ENCODE measurements at places on chromosomes 2 and 18.

DNA sequence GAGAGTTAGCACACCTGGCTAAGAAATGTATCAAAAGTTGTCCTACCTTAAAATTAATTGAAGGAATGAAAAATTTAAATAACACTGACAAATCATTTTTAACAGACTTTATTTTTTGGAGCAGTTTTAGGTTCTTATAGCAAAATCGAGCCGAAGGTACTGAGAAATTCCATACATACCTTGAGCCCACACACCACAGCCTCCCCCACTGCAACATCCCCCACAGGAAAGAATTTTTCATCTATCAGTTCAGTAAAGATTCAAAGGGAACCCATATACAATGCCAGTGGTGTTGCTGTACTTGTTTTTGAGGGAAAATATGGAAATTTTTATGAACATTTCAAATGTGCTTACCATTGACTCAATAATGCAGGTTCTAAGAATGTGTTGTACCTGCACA lies 169.8 kb upstream of the HS6ST1 start:
- no peak for DNase-seq

GRCh38 chr2:132701810-132702209 lies 31.8 kb upstream of the LYPD1 start:
- DNase-seq, result no peak

- DNase-seq, result peak; percentile 59
Observed at GRCh38 chr18:7383002-7383980, 152.4 kb downstream of the LRRC30 start.

DNA sequence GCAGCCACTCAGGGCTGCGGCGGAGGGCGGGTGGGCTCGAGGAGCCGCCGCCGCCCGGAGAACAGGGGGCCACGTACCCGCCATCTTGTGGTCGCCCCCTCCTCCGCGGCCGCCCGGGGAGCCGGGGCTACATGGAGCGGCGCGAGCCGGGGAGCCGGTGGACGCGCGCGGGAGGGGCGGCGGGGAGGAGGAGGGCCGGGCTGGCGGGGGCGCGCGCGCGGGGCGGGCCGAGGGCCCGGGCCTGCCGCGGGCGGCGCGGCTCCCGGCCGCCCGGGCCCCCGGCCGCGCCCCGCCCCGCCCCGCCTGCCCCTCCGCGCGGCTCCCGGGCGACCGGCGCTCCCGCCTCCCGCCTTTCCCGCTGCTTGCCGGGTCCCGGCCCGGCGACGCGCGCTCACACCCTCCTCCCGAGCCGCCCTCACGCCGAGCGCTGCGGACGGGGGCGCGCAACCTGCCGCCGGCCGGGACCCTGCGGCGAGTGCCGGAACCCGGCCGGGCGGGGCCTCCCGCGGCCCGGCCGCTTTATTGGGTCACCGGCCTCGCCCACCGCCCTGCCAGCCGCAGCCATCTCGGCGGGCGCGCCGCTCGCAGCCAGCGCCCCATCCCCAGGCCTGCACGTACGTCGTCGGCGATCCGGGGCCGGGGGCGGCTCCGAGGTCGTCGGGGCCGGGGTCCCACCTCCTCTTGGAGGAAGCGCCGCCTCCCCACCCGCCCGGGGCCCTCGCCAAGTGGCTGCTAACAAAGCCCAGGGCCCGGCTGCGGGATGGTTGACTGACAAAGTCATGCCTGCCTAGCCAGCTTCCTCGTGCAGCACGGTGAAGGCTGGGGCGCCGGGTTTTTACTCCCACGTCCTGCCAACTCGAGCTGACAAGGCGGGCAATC lies at the start of gene PPP4R1:
TSS of gene PPP4R1 (minus strand) at position 159 of the 879 bp plus-strand sequence. CDS start at position 84, 75 bp downstream.
- peak; percentile 60 for DNase-seq

DNA sequence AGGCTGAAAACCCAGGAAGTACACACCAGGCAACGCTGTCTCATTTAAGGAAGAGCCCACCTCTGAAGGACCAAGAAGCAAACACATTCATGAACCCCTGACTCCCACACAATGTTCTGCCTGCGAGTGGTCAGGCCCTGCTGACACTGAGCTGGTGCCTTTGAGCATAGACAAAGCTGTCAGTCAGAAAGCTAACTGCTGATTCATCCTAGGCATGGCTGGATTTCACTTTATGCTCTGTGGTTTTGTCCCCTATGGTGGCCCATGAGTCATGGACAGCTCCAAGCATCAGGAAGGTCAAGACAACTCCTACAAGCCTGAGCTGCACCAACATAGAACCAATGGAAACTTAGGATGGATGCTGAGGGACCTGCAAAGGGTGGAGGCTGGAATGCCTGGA lies 78.9 kb downstream of the UXS1 start:
- no peak for DNase-seq

- DNase-seq, result no peak
Observed at GRCh38 chr2:127575185-127575765, 39.8 kb downstream of the MYO7B start.

- DNase-seq, result no peak
Observed at GRCh38 chr2:147867050-147867449, 22.2 kb downstream of the ACVR2A start.

- no peak for DNase-seq
Observed at GRCh38 chr2:108919571-108920373, 69.2 kb downstream of the EDAR start.

GRCh38 chr2:12330916-12331315 lies 385.8 kb upstream of the TRIB2 start:
- no peak for DNase-seq

DNA sequence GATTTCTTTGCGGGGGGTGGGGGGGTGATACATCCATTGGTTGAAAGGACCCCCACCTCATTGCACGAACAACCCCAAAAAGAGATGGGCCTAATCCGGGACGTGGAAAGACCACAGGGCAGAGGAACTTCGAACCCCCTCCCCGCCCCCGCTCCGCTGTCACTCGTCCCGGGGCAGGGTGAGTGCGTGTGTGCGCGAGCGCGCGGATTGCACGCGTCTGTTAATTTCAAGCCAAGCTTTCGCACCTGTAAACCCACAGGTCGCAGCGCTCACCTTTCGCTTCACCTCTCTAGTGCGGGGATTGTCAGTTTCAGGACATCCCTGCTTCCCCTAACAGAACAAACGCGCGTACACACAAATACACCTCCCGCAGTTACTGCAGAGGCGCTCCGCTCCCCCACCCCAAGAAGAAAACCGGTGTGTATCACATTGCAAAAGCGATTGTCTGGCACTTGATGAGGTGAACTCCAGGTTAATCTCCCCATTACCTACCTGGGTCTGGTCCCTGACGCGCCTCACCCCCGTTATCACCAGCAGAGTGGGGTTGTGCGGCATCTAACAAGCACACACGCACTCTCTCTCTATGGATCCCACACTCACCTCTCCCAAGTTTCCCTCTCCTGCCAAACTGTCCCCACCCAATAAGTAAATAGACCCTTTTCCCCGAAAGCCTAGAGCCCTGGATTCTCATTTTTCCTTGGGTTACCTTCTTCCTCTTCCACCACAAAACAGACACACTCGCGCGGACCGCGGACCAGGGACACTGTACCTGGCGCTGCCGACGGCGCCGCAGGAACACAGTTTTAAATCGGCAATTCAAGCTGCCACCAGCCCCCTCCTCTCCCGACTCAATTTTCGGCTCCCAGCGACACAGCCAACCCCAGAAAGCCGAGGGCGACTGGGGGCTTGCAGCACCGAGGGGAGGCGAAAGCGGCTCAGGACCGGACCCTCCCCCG lies 1.0 kb downstream of the CYP26B1 start:
- DNase-seq, result no peak

DNA sequence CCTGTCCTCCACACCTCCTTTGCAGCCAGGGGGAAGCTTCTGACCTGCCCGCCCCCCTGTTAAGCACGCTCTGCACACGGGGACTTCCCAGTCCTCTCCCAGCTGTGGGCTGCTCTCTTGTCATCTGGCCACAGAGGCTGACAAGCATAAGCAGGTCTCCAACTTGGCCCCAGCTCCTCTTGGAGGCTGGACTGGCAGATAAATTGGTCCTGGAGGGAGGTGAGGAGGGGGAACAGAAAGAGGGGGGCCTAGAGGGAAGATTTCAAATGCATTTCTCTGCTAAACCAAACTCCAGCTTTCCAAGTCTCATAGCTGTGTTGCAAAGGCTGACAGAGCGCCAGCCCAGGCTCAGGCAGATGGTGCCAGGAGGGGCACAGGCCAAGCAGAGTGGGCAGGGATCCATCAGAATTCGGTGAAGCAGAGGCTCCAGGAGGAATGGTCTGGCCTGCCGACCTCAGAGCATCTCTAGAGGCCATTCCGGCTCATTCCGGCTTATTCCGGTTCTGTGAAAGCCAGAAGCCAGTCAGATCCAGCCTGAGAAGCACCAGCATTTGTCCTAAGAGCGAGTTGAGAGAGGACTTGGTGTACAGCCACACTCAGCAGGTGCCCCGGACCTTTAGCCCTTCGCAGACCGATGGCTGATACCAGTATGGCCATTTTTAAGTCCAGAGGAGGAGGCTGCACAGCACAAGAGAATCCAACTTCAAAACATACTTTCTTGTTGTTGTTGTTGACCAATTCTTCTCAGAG lies 508.9 kb upstream of the MYT1L start:
- DNase-seq, result no peak

- DNase-seq, result no peak
Observed at GRCh38 chr2:39390216-39390615, 46.9 kb downstream of the MAP4K3 start.

DNA sequence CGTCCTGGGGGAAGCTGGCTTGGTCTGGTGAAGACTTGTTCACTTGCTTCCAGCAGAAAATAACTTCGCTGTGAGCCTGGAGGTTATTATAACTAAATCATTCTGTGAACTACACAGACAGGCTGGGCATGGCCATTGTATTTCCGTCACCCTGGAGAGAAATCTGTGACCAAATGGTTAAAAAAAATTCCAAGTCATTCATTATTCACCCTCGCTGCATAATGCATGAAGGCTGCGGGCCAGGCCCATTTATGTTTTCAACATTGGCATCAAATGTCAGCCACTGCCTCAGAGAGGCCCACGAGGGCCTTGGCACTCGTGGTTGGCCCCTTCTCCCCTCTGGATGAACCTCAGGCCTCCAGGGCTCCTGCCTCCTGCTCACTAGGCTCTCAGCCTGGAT lies 57.7 kb downstream of the RRM2 start:
- DNase-seq, result no peak

- no peak for DNase-seq
Observed at GRCh38 chr2:120984046-120984445, 248.4 kb downstream of the GLI2 start.

- DNase-seq, result no peak
Observed at GRCh38 chr2:233503947-233504637, 62.5 kb downstream of the USP40 start.

GRCh38 chr18:44851856-44852621 lies 171.4 kb downstream of the SETBP1 start:
- DNase-seq, result peak; percentile 91

- DNase-seq, result no peak
Observed at GRCh38 chr2:97950329-97951154, 45.2 kb downstream of the TMEM131 start.

GRCh38 chr2:196170213-196170605 lies 1.2 kb downstream of the STK17B start:
- DNase-seq, result peak; percentile 27

GRCh38 chr2:190655113-190655512 lies 6.2 kb downstream of the NAB1 start:
- no peak for DNase-seq

DNA sequence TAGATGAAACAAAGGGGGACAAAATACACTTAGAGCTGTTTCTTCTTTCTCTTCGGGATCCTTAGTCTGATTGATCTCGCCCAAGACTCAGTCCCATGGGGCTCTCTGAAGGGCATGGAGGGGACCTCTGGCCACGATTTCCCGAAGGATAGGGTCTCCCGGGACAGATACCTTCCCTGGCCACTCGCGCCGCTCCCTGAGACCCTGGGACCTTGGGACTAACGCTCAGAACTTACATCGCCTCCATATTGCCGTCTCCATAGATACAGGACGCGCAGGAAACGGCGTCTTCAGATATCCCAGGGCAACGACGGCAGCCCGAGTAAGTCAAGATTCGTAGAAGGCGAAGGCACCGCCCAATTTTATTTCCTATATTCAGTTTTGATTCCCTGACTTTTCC lies at the start of gene CFAP65:
TSS of gene CFAP65 (minus strand) at position 265 of the 400 bp plus-strand sequence. CDS start 2,468 bp downstream, outside the sequence.
- no peak for DNase-seq

DNA sequence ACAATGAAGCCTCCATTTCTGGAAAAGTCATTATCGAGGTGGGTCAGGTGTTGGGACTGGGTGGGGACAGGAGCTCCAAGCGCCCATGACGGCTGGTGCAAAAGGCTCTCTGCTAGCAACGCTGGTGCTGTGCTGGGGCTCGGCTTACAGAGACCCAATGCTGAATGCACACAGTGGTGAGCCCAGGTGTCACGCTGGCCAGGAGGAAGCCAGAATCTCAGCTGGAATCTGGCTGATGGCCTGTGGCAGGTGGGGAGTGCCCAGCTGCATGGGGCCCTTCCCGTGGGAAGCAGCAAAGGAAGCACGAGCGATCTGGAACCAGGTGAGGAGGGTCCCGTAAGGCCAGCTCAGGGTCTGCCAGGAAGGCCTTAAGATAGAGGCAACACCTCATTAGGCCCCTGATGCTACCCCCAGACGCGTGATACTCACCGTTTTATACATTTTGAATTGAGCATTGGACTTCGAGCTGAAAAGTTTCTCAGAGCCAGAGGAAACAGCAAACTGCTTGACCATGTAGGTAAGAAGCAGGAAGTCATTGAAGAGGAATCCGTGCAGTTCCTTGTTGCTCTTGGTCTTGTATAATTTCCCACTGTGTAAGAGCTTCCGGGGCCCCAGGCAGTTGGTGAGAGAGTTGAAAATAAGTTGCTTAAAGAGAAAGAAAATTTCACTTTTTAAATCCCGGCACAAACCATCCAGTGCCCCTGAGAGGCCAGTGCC lies 34.7 kb downstream of the FAM228A start:
- DNase-seq, result no peak

DNA sequence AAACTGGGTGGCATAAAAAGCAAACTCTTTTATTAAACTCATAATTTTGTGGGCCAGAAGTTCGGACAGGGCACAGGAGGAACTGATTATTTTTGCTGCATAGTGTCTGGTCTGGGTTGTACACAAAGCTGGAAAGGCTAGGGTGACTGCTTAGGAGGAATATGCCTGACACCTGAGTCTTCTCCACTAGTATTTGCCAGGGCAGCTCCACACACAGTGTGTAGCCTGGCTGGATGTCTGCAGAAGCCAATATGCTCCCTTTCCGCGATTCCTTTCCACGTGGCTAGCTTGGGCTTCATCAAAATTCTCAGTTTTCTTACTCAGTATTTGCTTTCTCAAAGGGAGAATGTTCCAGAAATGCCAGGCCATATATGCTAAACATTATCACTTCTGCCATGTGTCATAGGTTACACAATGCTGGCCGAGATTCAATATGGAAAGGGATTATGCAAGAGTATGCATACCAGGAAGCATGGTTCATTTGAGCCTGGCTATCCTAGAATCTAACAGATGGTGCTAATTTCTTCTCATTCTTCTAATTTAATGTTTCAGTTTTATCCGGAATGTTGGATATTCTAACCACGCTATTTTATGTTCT lies 142.7 kb upstream of the DOK6 start:
- DNase-seq, result no peak

DNA sequence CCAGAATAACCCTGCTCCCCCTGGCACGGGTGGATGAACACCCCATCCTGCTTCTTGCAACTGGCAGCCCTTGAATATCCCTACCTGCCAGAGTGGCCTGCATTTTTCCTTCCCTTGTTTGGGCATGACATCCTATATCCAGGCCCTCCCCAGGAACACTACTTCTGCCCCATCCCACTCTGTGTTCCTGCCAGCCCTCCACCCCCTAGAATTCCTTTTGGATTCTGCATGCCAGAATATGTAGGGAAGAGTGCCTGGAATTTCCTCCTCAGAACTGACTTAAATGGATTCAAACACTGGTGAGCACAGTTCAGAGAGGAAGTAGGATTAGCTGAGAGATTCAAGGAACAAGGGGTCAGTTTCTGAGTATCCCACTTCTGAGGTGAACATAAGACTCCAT lies 123.5 kb upstream of the PELI1 start:
- no peak for DNase-seq

GRCh38 chr2:223932816-223933800 lies 12.0 kb downstream of the WDFY1 start:
- DNase-seq, result no peak
